ENCODE measurements at places on chromosomes 7 and 10.

GRCh38 chr10:93438613-93439253, 43.4 kb downstream of the MYOF start:
- no peak for DNase-seq

DNA sequence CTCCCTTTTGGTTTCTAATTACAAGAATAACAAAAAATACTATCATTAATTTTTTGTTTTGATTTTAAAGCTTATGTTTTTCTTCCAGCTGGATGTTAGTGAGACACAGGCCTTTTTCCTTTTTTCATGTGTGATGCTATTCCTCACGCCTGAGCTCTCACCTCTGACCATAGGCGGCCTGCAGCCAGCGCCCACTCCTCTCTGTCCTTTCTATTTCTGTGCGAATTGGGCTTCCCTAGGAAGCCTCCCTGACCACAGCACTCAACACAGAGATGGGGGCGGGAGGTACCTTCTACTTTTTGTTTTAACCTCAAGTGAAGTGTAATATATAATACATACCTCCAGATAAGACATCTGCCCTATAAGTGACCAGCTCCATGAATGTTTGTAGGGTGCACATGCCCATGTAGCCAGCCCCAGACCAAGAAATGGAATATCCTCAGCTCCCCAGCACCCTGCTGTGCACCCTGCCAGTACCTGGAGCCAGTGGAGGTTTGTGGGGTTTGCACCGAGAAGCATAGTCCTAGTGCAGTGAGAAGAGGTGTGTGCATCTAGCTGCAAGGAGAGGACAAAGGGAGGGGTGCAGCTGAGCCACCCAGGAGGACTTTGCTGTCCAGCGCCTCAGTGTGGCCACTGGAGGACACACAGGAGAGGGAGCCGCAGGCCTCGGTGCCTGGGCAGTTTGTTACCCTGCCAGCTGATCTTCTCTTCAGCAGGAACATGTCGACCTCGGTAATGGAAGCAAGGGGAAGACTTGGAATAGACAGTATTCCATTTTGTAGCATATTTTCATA, 38.5 kb downstream of the BNIP3 start:
- DNase-seq = no peak

DNA sequence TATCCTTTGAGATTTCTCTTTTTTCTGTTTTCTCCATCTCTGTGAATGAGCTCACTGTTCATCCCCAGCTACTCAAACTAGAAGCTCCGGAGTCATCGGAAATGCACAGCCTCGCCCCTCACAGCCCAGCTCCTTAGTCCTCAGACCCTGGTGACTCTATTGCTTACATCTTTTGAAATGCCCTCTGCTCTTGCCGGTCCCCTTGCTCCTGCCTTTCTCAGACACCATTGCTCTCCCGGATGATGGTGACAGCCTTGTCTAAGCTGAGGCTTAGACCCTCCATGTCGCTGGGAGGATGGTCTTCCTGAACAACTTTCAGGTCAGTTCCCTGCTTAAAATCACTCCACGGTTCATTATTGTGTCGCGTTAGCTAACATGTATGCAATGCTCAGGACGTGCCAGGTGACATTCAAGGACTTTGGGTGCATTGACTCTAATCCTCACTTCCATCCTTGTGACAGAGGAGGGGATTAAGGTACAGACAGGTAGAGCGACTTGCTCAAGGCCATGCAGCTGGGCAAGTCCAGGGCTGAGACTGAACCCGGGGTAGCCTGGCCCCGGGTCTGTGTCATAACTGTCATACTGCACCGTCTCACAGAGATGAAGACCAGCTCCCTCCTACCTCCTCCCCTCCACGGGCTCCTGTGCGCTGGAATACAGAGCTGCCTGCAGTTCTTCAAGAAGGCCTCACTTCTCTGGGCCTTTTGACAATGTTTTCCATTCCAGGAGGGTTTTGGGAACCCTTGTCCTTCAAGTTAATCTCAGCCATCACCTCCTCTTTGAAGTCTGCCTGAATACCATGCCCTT, 4.3 kb upstream of the UCMA start:
- no peak for DNase-seq

DNA sequence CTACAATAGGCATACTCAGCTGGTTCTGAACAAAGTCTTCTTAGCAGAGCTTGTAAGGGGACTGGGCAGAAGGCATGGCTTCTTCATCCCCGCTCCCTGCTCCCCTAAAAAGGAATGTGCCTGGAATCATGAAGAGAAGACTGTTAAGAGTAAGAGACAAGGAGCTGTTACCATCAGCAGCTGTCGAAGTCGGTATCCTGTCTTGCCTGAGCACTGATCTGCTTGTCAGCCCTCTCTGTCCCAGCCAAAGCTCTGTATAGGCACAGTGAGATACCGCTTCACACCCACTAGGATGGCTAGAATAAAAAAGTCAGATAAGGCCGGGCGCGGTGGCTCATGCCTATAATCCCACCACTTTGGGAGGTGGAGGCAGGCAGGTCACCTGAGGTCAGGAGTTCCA, 2.4 kb downstream of the ABLIM1 start:
- DNase-seq = no peak

DNA sequence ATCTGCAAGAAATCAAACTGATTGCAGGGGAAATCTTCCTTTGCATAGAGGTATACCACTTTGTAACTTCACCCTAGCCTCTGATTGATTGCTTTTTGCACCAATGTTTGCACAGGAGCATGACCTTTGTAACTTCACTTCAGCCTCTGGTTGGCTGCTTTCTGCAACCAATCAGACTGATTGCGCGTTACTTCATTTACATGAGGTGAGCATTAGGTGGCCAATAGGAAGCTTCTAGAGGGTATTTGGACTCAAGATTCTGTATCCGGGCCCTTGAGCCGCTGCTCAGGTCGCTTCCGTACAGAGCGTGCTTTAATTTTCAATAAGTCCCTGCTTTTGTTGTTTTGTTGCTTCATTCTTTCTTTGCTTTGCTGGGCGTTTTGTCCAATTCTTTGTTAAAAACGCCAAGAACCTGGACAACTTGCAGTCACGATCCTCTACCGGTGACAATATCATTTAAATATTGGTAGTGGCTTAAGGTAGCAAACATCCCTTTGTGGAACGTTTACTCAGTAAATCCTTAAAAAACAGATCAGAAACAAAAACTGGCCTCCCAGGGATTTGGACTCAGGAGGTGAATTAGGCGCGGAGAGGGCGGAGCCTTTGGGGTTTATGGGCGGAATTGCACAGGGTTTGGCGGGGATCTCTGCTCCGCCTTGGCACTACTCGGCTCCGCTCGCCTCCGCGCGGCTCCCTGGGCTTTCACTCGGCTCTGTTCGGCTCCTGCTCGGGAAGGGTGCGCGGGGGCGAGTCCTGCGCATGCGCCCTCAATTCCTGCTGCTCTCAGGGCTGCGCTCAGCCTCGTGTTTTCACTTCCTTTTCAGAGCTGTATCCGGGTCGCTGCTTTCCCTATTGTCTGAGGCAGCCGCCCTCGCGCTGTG, at the start of gene PHF14:
TSS of gene PHF14 (plus strand) at position 812 of the 881 bp plus-strand sequence. CDS start 452 bp downstream, outside the sequence.
- DNase-seq = peak; percentile 96

GRCh38 chr10:132152896-132153580, 33.7 kb upstream of the DPYSL4 start:
- no peak for DNase-seq

GRCh38 chr7:44580945-44581878, 819 bp downstream of the TMED4 start:
- DNase-seq = no peak

DNA sequence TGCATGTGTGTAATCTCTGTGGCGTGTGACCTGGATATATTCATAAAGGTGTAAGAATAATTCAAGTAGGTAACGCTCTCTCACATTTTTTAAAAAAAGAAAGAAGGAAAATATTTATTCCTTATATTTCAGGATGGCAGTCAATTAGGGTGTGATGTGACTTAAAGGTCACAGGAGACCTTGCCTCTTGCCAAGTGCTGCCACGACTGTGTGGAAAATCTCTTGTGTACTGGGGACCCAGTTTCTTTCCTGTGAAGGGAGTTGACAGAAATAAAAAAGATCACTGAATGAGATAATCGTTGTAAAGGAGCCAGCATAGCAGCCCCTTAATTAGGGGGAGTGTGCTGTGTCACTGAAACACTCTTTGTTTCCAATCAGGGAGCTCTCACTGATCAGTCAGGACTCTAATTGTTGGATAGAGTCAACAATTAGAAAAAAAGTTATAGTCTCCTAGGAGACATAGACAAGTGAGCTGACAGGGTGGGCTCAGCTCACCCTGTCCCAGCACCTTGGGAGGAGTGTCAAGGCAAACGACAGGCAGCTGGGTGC, 31.1 kb downstream of the PTPRE start:
- no peak for DNase-seq

- no peak for DNase-seq
These were observed 39.8 kb upstream of the TRIM8 start for GRCh38 chr10:102604439-102604841.

- DNase-seq = no peak
These were observed 694.1 kb downstream of the ANKRD7 start for GRCh38 chr7:118918556-118918955.

DNA sequence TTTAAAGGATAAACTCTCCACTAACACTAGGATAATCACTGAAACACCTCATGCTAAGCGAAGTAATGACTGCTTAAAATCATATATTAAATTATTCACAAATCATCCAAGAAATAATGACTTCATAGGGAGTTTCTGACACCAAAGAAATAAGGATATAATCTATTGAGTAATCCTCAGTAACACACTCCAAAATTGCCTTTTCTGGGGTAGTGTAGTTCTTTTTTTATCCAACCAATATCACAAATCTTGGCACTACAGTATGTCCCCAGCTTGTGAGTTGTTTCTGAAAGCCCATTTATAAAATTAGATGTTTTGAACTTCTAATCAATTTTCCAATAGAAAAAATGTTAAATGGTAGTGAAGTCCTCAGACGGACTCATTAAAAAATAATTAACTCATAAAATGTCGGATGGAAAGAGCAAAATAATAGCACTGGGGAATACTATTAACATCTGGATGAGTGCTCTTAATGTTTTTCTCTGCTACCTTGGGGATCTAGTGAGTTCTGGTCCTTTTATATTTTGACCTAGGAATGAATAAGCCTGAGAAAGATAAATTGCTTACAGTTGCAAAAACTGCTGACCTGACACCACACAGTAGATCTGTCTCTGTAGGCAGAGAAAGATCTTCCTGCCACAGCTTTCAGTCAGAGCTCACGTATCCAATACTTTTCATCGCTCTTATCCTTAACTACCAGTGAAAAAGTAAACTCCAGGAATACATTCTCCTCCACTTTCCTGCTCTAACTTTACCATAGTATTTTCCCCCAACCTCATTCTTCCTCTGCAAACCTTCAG, 618.5 kb upstream of the ANKRD30A start:
- no peak for DNase-seq

GRCh38 chr10:23192712-23193434, 761 bp downstream of the PTF1A start:
- no peak for DNase-seq

DNA sequence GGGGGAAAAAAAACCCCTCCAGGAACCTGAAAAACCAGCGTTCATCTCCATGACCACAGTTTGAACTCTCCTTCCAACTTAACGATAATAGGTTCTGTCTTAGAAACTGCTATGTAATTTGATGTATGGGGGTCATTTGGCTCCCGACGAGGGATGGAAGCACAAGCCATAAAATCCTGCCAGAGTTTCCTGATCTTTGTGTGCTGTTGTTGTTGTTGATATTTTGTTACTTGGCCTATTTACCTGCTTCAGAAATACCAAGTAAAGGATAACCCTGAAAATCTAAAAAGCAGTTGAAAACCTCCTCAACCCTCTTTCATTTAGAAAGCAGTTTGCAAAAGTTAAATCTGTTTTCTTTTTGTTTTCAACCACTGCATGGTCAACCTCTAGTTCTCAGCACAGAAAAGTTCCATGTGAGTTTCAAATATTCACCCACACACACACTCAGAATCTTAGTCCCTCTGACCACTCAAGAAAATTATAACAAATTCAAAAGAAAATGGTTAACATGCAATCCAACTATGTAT, 9.3 kb upstream of the HOXA2 start:
- no peak for DNase-seq

DNA sequence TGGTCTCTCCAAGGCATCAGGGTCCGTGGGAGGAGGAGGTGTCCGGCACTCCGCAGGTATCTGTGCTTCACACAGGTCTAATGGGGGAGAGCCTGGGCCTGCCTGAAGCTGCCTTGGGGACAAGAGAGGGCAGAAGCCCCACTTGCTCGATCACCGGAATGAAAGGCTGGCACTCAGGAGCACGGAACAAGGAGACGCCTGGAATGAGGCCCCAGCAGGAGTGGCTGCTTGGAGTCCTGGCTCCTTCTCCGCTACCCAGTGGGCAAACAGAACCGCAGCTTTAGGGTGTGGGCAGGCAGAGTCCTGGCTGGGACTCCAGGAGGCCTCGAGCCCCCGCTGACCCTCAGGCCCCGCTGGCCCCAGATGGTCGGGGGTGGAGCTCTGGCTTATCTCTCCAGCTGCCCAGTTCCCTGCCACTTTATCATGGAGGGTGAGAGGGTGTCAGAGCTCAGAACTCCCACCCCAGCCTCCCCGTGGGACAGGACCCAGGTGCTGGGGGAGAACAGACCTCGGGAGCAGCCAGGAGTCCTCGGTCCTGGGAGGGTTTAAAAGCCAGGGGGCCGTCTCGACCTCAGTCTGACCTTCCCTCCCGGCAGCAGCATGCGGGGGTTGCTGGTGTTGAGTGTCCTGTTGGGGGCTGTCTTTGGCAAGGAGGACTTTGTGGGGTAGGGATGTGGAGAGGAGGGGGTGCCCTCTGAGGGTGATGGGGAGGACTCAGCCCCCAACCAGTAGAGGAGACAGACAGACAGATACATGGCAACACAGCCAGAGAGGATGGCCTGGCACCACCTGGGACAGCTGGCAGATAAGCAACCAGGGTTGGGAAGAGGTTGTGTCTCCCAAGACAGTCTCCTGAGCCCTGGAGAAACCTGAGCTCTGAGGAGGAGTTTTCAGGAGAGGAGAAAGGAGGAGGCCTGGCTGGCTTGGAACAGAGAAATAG, at the start of gene CPA1:
TSS of gene CPA1 (plus strand) at position 574 of the 940 bp plus-strand sequence. CDS start at position 601, 27 bp downstream.
- DNase-seq = peak; percentile 67

DNA sequence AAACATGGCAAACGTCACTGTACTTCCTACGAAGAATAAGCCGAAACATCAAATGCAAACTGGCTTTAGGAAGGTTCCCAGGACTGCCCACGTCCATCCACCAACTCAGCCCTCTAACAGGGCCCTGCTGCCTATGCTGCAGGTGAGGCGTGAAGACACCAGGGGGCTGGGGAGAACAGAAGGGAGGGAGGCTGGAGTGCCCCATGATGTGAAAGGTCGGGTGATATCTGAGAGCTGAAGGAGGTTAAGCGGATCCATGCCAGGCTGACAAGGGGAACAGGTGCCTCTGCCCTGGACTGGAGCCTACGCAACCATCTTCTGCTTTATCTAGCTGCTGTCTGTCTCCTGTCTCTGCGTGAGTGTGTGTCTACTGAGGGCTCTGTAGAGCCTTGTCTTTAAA, 40.2 kb upstream of the ATP6V0A4 start:
- DNase-seq = no peak

- no peak for DNase-seq
These were observed 153.5 kb downstream of the LSM5 start for GRCh38 chr7:32336726-32337125.
